ENCODE measurements at places on chromosomes 2 and 18.

DNA sequence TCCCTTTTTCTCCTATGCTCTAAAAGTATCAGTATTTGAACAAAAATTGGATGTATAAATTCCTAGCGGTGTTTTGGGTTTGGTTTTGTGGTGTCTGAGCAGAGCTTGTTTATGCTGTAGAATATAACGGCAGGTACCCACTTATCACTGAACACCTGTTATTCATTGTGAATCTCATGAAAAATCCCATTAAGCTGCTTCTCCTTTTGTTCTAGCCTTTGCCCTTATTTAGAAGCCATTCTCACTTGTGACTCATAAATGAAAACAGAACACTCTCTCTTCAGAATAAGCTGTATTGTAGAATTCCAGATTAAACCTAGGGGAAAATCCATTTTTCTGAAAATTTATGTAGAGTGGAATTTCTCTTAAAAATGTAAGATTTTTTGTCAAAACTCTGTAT is 104.0 kb downstream of the PRPF40A start:
- no peak for DNase-seq

- no peak for DNase-seq
Observed at GRCh38 chr18:34222307-34223163, 2.2 kb downstream of the NOL4 start.

DNA sequence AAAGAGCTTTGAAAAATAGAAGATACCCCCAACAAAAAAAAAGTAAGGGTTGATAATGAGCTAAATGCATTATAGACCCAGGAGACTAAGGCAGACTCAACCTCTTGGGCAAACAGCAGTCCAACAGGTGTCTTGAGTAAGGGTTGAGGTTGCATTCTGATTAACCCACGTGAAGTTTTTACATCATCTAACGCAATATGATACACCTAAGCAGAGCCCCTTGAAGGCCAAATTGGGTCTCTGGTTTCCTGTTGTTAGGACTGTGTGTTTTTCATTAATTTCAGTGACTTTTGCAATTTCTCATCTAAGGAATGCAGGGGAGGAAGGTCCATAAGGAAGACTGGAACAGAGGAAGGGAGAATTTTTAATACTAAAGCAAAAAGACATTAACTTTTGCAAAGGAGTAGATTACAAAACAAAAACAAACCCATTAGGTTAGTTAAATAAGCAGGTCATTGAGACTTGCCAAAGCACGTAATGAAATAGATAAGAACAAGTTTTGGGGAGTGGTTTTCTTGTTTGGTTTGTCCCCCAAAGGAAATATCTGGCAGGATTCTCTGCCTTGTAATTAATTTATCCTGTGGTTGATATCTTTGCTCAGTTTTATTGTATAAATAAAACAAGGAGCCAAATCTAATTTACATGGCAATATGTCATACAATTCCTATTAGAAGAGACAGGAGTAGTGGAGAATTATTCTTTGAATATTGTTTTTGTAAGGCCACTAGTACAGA is 244.3 kb downstream of the ETAA1 start:
- DNase-seq: no peak

DNA sequence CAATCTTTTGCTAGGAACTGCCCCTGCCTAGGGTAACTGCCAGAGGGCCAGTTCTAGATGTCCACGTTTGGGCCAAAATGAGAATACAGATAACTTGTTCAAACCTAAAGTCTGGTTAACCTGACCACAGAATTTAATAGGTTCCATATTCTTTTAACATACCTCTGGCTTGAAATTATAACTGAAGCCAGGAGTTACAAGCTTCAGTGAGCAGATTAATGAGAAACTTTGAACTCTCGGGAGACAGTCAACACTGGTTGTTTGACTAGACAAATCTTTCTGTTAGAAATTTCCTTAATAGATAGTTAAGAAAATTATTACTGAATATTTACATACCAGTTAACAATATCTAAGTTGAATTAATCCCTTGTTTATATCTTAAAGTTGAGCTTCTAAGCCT is 110.0 kb upstream of the KLF7 start:
- no peak for DNase-seq

GRCh38 chr2:43274721-43275120 is 48.3 kb upstream of the ZFP36L2 start:
- DNase-seq: no peak

DNA sequence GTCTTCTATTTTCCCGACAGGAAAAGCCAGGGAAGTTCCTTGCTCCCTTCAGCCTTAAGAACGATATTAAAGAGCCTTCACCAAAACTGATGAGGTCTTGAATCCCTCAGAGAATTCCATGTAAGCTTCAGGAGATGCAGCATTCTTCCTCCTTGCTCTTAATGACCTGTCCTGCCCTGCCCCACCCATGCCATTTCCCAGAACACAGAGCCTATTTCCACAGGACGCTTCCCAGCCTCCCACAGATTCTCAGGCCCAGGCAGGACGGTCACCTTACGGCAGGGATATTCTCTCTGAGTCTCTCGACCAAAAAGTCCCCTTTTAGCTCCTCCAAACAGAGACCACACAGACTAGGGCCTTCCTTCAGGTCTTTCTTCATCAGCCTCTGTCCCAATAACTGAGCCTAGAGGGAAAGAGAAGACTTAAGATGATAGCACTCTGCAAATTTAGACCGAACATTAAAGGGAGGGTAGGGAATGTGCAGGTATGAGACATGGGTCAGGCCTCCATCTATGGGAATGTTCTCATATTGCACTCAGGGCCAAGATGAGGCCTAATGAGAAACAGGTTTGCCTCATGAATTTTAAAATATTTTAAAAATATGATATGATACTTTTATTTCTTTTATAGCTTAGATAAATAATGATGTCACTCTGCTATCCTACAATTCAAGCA is 62.1 kb downstream of the COBLL1 start:
- DNase-seq: no peak

- DNase-seq: no peak
Observed at GRCh38 chr2:237222601-237223041, 136.9 kb downstream of the COPS8 start.

DNA sequence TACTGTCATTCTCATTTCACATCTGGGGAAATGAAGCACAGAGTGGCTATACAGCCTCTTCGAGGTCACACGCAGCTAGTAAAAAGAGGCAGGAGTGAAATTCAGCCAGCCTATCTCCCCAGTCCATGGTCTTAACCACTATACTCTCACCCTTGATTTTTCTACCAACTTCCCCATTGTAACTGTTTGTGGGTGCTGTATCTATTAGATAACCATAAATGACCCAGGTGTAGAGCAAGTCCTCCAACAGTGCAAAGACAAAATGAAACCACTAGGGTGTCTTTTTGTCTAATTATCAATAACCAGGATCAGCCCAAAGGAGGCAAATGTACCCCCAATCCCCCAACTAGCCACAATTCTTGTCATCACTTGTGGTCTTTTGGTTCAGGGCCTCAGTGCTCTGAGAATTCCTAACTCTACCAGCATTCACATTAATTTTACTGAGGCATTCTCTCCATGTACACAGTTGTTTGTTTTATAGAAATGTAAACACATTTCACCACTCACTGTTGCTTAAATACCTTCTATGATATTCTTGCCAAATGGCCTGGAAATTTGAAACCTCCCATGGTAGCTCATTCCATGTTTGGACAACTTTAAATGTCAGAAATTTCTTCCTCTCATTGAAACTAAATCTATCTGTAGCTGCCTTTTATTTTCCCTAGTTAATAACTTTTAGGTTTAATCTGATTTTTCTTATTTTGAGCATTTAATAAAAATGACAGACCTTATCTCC is 58.7 kb downstream of the SLC40A1 start:
- DNase-seq: no peak

- no peak for DNase-seq
Observed at GRCh38 chr2:29053223-29053622, 21.1 kb downstream of the PCARE start.

DNA sequence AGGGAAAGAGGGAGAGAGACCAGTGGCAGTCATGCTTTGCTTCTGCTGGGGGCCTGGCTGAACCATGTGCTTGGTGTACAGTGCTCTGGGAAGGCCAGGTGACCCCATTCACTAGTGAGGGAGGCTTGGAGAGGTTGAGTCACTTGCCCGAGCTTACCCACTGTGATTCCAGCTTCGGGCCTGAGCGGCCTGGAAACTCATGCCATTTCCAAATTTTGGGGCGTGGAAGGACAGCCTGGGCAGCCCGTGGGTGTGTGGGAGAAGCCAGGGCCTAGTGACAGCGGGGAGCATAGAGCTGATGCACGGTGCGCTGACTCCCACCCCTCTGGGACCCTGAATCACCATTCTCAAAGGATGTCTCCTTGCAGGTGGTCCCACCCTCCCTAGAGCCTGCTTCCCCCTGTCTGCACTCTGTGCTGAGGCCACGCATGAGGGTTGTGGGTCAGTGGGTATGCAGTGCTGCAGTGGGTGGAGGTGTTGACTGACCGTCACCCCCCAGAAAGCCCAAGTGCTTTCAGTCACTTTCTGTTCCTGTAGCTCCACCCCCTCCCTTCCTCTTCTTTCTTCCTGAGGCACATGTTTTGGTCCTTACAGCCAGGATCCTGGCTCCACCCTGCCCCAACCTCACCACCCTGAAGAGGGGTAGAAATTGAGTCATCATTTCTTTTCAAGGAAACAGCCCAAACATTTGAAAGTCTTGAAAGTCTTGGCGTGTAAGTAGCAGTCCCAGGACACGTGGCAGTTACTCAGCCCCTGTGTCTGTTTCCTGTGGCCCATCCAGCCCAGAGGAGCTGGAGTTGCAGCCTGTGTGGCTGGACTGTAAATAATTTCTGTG is 69.3 kb upstream of the MCFD2 start:
- DNase-seq: peak; percentile 78

DNA sequence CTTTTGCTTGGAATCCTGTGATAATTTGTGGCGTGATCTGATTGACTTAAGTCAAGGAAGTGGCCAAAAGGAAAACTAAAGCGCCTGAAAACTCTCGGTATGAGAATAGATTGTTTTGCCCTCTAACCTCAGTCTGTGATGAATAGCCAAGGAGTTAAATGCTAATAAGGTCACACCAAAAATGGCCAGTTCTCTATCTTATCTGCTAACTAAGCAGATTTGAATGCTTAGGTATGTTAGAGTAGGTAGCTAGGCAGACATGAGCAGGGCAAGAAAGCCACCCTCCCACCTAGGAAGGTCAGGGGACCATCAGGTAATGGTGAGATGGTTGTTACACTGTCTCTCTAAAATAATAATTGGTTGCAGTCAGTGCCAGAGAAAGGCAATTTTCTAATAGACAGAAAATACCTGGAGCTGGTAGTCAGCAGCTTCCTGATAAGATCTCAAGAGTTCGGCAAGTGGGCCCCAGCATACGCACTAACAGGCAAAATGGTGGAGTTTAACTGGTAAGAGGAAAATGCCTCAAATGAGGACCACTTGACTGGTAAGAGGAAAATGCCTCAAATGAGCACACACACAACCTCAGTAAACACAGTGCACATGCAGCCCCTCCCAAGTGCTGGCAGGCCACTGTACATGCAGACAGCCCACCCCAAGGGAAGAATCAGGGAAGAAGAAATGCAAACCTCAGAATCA is 468.4 kb downstream of the MBD2 start:
- DNase-seq: no peak

DNA sequence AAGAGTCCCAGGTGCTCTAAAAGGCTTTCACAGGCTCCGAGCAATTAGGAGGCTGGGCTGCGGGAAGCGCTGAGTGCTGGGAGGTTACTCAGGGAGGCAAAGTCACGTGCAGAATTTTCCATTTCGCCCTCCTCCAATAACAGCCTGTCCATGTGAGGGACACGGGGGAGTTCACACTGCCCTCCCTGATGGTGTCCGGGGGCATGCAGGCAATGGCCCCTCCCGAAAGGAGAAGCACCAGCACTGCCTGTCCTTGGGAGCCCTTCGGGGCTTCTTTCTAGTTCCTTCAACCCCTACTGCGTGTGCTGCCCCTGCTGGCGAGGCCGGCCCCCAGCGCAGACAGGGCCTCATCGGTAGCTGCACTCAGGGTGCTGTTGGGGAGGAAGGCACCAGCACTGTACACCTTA is 63.1 kb upstream of the HPCAL1 start:
- DNase-seq: no peak

GRCh38 chr2:40485318-40485717 is 33.4 kb upstream of the SLC8A1 start:
- DNase-seq: no peak

DNA sequence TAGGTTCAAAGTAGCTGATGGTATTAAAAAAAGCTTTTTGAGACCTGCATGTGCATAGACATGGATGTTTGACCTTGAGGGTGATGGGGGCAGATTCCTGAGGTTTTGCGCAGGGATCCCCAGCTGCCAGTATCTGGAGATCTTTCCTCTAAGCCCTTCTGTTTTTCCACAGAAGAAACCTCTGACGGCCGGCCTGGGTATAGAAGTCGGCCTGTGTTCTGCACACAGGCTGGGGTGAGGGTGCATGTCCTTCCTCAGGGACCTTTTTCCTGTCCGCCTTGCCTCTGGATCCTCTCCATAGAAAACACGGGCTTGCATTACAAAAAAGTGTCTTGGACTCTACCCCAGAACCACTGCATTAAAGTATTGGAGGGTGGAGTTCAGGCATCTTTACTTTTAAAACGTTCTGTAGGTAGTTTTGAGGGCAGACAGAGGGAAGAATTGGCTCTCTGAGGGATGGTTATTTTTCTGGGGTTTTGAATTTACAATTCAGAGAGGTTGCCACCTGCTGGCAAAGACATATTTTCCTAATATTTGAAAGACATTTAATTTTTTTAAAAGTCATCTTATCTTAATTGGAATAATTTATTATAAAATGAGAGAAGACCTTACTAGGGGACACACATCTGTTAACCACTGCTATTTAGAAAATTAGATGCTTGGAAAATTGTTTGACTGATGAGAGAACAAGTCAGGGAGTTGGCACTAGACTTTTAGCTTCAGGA is 350.6 kb downstream of the DCDC2C start:
- no peak for DNase-seq

- no peak for DNase-seq
Observed at GRCh38 chr18:26456070-26456491, 92.3 kb downstream of the KCTD1 start.

GRCh38 chr2:57448816-57449215 is 597.8 kb upstream of the VRK2 start:
- no peak for DNase-seq

DNA sequence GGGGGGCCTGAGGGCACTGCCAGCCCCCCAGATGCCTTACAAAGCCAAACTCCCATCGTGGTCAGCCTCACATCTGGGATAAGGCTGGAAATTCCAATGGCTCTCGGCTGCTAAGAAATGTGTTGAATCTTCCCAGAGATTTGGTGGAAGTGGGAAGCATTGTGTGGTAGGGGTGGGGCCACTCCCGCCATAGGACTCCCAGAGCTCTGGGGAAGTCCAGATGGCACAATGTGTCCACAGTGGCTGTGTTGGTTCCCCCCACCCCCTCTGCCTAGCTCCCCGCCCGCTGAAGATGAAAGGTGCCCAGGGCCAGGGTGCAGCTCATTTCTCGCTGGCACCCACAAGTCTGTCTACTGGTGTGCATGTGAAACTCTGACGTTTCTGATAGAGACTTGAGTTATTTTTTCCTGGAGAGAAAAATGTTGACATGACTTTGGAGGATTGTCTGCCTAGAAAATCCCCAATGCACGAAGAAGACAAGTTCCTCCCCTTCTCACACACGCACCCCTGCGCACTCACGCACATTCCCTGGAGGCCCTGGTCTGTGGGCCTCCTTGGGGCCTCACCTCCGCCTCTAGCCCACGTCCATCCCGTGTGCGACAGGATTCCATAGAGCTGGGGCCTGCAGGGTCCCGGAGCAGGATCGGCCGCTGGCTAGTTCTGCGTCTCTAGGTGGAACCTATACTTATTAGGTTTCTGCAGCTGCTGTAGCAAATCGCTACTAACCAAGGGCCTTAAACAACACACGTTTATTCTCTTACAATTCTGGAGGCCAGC is 199.1 kb downstream of the ZFP36L2 start:
- DNase-seq: no peak
